ENCODE measurements at places on chromosomes 16 and 17.

DNA sequence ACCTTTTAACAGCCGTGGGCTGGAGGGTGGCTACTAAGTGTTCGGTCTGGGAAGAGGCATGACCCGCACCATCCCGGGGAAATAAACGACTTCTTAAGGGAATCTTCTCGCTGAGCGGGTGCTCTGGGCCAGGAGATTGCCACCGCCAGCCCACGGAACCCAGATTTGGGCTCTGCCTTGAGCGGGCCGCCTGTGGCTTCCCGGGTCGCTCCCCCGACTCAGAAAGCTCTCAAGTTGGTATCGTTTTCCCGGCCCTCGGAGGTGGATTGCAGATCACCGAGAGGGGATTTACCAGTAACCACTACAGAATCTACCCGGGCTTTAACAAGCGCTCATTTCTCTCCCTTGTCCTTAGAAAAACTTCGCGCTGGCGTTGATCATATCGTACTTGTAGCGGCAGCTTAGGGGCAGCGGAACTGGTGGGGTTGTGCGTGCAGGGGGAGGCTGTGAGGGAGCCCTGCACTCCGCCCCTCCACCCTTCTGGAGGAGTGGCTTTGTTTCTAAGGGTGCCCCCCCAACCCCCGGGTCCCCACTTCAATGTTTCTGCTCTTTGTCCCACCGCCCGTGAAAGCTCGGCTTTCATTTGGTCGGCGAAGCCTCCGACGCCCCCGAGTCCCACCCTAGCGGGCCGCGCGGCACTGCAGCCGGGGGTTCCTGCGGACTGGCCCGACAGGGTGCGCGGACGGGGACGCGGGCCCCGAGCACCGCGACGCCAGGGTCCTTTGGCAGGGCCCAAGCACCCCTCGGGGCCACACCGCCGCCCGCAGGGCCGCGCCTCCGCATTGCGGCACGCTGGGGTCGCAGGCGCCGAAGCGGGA lies 3.6 kb upstream of the CBX4 start:
- DNase-seq: no peak

GRCh38 chr16:27828671-27829070 lies 234.8 kb downstream of the GSG1L start:
- DNase-seq: no peak

DNA sequence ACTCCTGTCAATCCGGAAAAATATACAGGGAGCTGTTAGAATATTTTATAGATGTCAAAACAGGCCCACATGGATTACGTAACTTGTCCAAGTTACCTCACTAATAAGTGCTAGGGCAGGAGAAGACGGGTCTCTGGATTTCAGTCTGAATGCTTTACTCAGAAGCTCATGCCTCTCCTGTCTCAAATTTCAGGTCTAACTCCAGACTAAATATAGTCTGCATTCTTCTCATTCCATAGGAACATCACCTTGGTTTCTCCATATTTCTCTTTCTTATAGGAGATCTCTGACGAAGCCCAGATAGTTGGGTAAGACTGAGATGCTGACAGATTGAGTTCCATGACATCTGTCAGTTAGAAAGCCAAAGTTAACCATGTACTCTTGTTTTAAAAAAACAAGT lies 174.2 kb downstream of the STX8 start:
- no peak for DNase-seq

DNA sequence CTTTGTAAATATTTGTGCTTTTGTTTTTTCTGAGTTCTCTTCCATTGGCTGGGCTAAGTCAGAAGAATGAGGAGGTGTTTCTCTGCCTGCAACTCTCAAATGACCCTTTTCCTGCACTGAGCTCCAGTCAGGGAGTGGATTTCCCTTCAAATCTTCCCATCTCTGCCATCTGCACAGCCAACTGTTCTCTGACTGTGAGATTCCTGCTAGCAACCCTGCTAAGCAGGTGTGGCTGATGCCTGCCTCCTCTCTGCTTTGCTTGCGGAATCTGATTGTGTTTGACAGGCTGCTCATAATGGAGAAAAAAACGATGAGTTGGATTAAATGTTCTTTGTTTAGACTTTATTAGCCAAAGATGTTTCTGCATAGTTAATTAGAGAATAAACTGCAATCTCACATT lies 519.8 kb downstream of the TMEM114 start:
- DNase-seq: no peak

GRCh38 chr16:68704232-68704867 lies 32.7 kb upstream of the CDH1 start:
- DNase-seq: peak; percentile 55

DNA sequence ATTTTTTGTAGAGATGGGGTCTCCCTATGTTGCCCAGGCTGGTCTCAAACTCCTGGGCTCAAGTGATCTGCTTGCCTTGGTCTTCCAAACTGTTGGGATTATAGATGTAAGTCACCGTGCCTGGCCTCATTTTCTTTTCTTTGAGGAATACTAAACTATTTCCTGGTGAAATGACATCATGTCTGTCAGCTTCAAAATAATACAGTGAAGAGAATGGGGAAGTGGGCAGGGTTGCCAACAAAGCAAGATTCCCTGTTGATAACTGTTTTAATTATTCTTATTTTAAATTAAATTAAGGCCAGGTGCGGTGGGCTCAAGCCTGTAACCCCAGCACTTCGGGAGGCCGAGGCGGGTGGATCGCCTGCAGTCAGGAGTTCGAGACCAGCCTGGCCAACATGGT lies 21.1 kb downstream of the PIPOX start:
- DNase-seq: no peak

GRCh38 chr16:75774197-75774596 lies 47.9 kb upstream of the CPHXL start:
- no peak for DNase-seq

GRCh38 chr17:67156269-67157199 lies 88.5 kb downstream of the HELZ start:
- peak; percentile 37 for DNase-seq

DNA sequence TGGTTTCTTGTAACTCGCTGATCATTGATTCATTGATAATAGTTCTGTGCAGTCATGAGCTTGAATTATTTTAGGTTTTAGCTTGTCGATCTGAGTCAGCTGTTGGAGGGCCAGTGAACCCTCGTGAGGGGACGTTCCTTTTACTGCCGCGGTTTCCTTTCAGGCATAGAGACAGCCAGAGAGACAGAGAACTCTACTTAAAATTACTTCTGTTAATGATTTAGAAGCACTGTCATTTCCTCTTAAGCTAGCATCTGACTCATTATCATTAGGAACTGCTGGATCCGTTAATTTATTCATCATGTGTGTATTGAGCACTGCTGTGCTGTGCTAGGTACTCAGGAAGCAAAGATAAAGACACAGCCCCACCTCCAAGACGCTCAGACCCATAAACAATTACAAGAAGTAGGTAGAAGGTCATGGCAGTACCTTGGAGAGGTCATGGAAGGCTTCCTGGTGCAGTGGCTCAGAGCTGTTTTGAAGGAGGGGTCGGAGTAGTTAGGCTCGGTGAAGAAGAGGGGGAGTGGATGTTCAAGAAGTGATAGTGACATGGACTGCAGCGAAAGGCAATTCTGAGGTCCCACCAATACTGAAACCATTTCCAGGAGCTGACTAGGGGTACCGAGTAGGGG lies 3.3 kb downstream of the PGS1 start:
- DNase-seq: peak; percentile 62

GRCh38 chr17:7029659-7030058 lies 6.2 kb upstream of the SLC16A13 start:
- DNase-seq: no peak
